ENCODE measurements at places on chromosomes 5 and 9. TPM values are rescaled to one million over a fixed set of nuclear protein-coding genes. Genes with fewer than 3 reads are reported as not detected.

Gene CAVIN4
- total RNA-seq = 14.5 TPM

Gene NEUROG1
- total RNA-seq = not detected

DNA sequence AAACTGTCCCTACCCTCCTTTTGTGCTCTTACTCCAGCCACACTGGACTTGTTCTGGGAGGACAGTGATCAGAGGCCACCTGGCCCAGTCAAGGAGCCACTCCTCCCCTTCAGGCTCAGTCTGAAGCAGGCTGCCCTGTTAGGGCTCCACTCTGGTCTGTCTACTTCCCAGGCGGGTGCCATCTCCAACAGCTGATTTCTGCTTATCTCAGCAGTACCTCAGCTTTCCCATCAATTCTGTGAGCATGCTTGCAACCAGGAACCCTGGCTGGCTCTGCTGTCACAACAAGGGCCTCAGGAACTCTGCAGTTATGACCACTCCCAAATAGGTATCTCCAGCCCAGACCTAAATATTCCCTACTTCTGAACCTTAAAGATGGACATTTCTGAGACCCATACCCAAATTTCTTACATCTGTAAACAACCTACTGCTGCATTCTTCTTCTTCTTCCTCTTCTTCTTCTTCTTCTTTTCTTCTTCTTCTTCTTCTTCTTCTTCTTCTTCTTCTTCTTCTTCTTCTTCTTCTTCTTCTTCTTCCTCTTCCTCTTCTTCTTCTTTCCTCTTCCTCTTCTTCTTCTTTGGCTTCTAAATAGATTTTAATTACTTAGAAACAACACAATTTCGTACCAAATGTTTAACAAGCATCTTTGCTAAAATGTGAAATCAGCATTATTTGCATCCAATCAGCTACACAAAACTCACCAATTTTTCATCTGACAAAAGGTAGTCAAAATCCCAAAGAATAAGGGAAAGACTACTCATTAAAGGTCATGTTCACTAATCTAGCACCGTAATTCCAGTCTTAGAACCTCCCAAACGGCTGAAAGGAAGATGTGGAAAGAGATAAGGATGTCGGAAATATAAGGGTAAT, 13.6 kb upstream of the SLC22A4 start:
- no peak for DNase-seq
- no peak overlapping the region for H3K4me3 ChIP-seq
- peaks cover 7% of the 10 kb centered on the region for H3K27me3 ChIP-seq
- H3K27ac ChIP-seq = no peak overlapping the region
- no peaks in the 10 kb centered on the region for H3K36me3 ChIP-seq
- H3K4me1 ChIP-seq = peaks cover 2% of the 10 kb centered on the region

- H3K27ac ChIP-seq = no peak overlapping the region
- H3K36me3 ChIP-seq = peaks cover 5% of the 10 kb centered on the region
- no peaks in the 10 kb centered on the region for H3K27me3 ChIP-seq
Observed at GRCh38 chr9:120912958-120913646, 13.5 kb downstream of the TRAF1 start.

Gene SYNPO
- 1.5 TPM for total RNA-seq

DNA sequence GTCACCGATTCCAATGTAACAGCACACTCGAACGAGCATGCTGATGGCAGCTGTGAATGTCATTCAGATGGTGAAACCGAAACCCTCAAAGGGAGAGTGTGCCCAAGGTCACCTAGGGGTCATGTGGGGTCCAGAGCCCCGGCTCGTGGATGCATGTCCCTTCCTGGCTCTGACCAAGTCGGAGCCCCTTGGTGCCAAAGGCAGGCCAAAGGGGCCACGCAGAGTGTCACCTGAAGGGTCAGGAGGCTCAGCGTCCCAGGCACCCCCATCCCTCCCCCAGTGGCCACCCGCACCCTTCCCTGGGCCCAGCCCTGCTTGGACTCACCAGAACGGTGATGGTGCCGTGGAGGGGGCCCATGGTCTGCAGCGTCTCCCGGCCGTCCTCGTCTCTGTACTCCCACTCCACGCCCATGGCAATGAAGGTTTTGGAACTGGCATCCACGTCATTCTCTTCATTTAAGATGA, 69.5 kb downstream of the ZNF354C start:
- no peaks in the 10 kb centered on the region for H3K4me1 ChIP-seq
- DNase-seq = no peak
- H3K27ac ChIP-seq = no peak overlapping the region
- no peaks in the 10 kb centered on the region for H3K36me3 ChIP-seq
- no peak overlapping the region for H3K4me3 ChIP-seq

- H3K4me3 ChIP-seq = peak overlapping the region; percentile 91
- peaks cover 7% of the 10 kb centered on the region for H3K36me3 ChIP-seq
- H3K27ac ChIP-seq = peak overlapping the region; percentile 51
- peaks cover under 1% of the 10 kb centered on the region for H3K27me3 ChIP-seq
- DNase-seq = no peak
- H3K4me1 ChIP-seq = peaks cover 18% of the 10 kb centered on the region
Observed at GRCh38 chr9:37486616-37487548, 1.1 kb downstream of the POLR1E start.

Gene FCN2
- not detected for total RNA-seq

GRCh38 chr9:10255758-10256157, 357.0 kb downstream of the PTPRD start:
- H3K27ac ChIP-seq = no peak overlapping the region
- no peaks in the 10 kb centered on the region for H3K27me3 ChIP-seq
- H3K36me3 ChIP-seq = no peaks in the 10 kb centered on the region
- H3K4me3 ChIP-seq = no peak overlapping the region
- no peak for DNase-seq

Gene TAF11L5
- total RNA-seq = not detected

Gene PPIC
- 26.0 TPM for total RNA-seq

DNA sequence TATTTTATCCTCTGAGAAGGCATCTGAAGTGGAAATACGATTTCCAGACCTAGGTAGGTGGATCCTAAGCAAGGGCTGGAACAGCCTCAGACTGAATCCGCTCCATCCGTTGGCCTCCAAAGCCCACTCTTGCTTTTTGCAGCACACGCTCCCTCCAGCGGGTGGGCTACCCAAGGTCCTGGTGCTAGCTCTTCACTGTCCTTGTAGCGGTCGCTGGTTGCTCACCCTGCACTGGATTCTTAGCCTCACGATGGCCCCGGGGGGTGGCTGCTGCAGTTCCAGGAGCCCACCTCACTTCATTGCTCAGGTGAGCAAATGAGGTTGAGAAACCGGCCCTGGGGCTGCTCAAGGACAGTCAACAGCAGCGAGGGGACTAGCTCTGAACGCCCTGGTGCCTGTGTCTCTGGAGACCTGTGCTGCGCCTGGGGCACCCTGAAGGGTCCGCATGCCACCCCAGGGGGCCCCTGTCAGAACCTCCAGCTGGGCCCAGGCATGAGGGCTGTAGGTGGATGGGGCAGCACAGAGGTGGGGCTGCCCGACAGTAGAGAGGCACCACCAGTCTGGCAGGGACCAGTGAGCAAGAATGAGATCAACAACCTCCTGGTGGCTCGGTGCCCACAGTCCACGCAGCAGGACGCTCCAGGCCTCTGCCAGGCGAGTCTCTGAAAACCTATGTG, 4.3 kb downstream of the MGAT4B start:
- H3K27me3 ChIP-seq = no peaks in the 10 kb centered on the region
- no peak overlapping the region for H3K4me3 ChIP-seq
- no peak for DNase-seq

Gene FOXD4L5
- total RNA-seq = 0.29 TPM

Gene SPINK13
- not detected for total RNA-seq

DNA sequence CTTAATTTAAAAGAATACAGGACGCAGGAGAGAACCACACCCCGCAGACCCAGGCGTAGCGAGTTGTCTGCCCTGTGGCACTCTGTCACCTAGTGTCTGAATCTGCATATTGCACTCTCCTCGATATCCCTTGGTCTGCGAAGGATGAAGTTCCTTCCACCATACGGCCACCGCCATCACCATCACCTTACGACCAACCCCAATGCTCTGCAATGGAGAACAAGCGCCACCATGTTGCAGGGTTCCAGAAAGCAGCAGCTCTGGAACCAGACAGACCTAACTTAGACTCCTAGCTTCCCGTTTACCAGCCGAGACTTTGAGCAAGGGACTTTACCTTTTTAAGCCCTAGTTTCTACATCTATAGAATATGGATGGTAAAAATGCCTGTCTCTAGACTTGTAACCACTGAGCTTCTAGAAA, 77.4 kb upstream of the DMRT1 start:
- H3K27me3 ChIP-seq = no peaks in the 10 kb centered on the region
- H3K27ac ChIP-seq = no peak overlapping the region
- no peaks in the 10 kb centered on the region for H3K36me3 ChIP-seq
- no peak overlapping the region for H3K4me3 ChIP-seq
- peak; percentile 40 for DNase-seq

GRCh38 chr5:142364251-142365145, 39.7 kb upstream of the SPRY4 start:
- no peaks in the 10 kb centered on the region for H3K27me3 ChIP-seq
- no peak overlapping the region for H3K27ac ChIP-seq
- no peaks in the 10 kb centered on the region for H3K36me3 ChIP-seq
- peaks cover 18% of the 10 kb centered on the region for H3K4me1 ChIP-seq

GRCh38 chr5:173648308-173648866, 31.9 kb upstream of the BOD1 start:
- H3K27ac ChIP-seq = no peak overlapping the region
- no peak overlapping the region for H3K4me3 ChIP-seq
- DNase-seq = no peak
- H3K4me1 ChIP-seq = peaks cover 7% of the 10 kb centered on the region
- H3K27me3 ChIP-seq = peaks cover 3% of the 10 kb centered on the region

- H3K36me3 ChIP-seq = peaks cover 6% of the 10 kb centered on the region
- no peaks in the 10 kb centered on the region for H3K27me3 ChIP-seq
Observed at GRCh38 chr5:132510076-132510475, 19.5 kb upstream of the IRF1 start.

Gene RPP25L
- 29.3 TPM for total RNA-seq
